ENCODE measurements at places on chromosomes 4 and X.
A peak's percentile ranks its signal among the peaks of the same experiment; 100 is the strongest.

DNA sequence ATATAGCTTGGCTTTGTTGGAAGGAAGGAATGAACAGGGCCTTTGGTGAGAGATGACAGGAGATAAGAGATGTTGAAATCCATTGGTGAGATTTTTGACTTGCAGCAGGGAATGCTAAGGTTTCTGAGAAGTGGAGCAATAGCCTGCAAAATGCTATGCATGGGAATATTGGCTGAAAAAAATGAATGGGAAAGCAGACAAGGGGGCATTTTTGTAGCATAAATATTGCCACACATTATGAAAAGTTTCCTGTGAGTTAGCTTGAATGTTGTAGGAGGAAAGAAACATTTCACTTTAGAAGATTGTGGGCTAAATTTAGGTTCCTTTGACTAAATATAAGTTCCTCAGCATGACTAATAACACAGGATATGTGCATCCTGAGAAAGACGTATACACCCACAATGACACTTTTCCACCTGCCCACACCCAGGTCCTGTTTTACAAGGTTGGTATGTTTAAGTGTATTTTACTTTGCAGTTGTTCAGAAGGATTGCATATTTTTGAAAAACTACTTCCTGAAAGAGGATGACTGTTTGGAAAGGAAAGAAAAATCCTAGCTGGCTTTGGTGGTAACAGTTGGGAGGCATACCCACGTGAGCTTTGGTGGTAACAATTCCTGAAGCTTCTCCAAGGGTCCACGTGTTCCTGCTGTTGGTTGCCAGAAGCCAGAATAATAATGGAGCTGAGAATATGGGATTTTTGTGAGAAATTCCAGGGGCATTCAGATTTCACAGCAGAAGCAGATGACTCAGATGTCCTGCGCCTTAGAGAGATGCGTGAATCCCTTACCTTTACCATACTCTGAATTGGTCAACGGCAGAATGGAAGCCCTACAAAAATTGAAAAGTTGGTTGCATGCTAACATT is 28.5 kb downstream of the PHEX start:
- DNase-seq: no peak

DNA sequence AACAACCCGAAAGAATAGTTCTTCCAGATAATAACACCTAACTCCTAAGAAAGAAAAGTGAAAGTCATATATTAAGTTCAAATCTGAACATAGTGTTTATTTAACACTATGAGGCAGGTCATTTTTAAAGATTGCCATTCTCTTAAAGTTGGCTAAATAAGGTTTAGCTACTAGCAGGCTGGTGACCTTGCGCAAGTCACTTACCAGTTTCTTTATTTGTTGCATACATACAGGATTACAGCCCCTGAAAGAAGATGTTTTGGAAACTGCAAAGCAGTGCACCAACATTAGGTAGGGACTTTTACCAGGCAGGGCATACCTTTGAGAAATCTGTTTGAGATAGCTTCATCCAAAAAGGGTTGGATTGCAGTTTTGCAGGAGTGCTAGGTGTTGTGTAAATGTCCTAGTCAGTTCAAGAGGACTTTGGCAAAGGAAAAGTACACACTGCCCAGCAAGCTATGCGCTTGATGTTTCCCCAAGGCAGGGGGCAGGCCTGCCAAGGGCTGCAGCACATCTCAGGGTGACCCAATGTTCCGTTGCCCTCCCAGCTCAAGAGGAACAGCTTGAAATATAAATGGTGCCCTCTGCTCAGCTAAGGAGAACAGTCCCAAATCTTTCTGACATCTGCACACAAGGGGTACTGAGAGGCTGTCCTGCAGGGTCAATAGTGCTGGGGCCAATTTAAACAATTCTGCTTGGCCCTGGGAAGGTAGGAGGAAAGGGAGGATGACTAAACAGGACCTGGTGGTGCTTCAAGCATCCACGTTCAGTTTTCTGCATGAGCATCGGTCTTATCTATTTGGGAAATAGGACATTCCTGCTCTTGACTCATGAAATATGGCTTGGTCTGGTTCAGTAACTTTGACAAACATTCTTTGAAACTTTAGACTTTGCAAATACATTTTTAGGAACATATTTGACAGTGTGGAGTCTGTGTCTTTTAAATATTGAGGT is 130.8 kb downstream of the COL4A6 start:
- DNase-seq: no peak

GRCh38 chr4:85591406-85592098 is 116.6 kb downstream of the ARHGAP24 start:
- DNase-seq: no peak

DNA sequence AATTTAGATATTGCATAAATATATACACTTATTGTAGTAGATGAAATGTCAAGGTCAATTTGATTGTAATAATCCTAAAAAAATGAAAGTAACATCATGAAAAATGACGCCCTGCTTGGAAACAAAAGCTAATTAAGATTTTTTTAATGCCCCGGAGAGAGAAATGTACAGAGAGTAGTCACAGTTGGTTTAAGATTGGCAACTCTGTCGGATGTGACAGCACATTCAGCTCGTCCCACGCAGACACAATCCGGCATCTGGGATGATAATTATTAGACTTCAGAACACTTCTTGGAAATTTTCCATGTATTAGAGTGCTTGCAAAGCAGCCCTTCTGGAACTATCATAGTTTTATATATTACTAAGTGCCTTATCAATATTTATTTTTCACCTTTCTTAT is 478.0 kb downstream of the PDHA2 start:
- no peak for DNase-seq

DNA sequence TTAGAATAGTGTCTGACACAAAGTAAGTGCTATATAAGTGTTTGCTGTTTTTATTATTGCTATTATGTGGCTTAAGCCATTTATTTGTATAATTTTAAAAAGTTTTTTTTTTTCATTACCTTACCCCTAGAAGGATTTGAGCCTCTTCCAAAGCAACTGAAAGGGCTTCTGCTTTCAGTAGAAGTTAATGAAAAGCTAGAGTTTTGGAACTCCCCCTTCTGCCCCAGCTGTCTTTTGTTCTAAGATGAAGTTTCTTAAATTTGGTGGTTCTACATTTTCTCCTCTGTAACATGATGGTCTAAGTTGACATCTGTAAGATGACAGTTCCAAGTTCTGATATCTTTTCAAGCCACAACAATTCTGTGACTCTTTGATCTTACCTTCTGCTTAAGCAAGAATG is 30.3 kb downstream of the FHIP1A start:
- no peak for DNase-seq

DNA sequence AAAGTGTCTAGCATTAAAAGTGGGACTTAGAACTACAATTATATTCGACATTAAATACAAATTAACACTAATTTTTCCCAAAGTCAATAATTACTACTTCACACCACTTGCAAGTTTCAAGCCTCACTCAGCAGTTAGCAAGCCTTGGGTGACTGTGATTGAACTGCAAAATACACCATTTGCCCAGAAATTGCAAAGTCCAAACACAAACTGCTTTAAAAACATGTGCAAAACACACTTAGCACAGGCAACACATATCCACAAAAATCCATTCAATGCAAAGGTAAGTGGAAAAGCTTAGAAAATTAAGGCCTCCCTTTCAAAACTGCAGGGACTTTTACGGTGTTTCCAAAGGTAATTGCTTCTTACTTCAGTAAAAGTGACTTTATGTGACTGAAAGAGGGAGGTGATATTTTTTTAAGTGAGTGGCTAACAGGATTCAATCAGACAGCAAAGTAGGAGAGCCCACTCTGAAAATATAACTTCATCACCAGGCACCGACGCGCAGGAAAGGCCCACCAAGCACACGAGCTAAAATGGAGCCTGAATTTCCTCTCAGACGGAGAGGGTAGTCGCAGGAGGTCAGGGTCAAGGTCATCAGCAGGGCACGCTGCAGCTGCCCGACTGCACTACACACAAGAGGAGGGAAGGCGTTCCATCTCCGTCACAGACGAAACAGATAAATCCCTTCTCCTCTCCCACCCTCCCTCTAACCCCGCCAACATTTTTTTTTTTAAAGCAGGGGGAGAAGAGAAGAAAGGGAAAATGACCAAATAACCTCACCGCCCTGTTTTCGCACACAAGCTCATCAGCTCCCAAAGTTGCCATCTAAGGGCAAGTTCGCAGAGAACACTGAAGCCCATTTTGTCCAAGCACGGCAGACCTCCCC is 3.1 kb downstream of the ZNF827 start:
- peak; percentile 38 for DNase-seq

DNA sequence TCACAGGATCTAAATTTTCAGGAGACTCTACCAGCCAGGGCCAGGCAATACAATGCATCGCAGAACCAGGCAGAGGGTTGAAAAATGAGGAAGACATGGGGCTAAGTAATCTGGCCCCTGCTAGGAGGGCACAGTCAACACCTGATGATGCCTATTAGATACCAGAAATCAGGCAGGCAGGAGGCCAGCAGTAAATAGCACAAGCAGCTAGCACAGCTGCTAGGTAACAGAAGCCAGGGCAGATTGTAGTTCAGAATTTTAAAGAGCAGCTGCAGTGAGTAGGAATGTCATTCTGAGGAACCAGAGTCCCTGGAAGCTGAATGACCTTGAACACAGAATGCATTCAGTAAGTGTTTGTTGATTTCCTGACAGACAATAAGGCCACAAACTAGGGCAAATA is 38.8 kb upstream of the TRPC5OS start:
- no peak for DNase-seq

GRCh38 chrX:20067709-20068561 is 48.8 kb downstream of the MAP7D2 start:
- no peak for DNase-seq

GRCh38 chrX:14290335-14290734 is 239.0 kb upstream of the GLRA2 start:
- no peak for DNase-seq
